ENCODE measurements at places on chromosomes 7 and 10.

- DNase-seq = no peak
Observed at GRCh38 chr7:46294381-46294780, 373.3 kb upstream of the IGFBP3 start.

DNA sequence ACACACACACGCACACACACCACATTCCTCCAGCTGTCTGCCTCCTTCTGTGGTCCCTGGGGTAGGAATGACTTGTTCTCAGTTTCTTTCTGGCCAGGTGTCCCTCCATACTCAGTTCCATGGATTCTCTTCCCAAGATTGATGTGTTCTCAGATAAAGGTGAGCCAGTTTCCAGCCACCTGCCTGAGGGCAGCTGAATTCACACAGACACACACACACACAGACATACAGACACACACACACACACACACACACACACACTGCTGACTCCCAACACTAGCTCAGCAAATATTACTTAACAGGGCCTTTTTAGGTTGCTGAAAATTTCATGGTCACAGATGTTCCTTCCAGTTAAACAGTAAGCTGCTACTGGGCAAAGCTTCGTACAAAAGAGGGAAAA is 45.4 kb upstream of the GDF10 start:
- DNase-seq = no peak

DNA sequence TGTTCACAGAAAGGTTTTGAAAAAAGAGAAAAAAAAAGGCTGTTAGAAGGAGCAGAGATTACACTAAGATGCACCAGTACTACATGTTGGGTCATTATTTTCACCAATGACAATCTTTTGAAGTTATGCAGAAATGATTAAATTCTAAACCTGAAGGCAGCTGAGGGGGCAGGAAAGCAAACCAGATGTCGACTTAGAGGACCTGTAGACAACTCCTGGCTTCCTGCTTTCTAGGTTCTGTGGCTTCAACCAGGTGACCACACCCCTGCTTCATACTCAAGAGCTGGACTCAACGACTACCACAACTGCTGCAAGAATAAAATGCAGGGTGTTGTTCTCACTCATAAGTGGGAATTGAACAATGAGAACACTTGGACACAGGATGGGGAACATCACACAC is 30.0 kb downstream of the MYOF start:
- no peak for DNase-seq

DNA sequence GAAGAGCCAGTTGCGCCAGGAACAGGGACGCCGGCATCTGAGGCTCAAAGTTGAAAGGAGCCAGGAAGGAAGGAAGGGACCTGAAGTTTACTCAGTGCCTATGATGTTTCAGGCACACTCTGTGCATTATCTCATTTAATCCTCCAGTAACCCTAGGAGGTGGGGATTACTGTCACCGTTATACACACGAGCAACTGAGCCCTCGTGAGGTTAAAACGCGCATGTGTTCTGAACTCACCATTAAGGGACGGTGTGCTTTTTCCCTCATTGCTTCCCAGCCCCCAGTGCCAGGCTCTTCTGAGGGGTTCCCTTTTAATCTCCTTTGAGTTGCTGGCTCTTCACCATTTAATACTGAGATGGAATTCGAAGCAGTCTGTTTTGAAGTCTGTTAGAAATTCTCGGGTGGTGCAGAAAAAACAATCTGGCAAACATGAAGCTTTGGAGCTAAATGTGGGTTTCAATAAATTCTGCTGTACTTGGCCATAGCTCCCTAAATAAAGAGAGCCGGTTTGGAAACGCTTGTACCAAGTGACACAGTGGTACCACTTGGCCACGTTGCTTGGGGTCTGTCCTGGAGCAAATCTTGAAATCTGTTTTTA is 102.2 kb downstream of the TAX1BP1 start:
- no peak for DNase-seq

DNA sequence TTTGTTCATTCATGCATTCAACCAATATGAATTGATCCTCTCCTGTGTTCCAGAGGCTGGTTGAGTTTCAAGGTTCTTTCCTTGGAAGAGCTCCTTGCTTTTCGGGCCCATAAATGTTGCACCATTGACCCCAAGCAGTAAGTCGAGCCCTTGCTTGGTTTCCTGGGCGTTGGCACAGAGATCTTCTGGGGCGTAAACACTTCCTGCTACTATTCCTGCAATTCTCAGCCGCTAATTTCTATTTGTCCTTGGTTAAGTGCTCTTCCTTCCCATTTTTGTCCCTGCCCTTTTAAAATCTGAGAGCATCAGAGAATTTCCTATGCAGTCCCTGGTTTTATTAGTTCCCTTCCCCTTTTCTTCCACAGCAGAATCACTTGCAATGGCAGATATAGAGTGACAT is 44.1 kb upstream of the ADRB1 start:
- DNase-seq = no peak

DNA sequence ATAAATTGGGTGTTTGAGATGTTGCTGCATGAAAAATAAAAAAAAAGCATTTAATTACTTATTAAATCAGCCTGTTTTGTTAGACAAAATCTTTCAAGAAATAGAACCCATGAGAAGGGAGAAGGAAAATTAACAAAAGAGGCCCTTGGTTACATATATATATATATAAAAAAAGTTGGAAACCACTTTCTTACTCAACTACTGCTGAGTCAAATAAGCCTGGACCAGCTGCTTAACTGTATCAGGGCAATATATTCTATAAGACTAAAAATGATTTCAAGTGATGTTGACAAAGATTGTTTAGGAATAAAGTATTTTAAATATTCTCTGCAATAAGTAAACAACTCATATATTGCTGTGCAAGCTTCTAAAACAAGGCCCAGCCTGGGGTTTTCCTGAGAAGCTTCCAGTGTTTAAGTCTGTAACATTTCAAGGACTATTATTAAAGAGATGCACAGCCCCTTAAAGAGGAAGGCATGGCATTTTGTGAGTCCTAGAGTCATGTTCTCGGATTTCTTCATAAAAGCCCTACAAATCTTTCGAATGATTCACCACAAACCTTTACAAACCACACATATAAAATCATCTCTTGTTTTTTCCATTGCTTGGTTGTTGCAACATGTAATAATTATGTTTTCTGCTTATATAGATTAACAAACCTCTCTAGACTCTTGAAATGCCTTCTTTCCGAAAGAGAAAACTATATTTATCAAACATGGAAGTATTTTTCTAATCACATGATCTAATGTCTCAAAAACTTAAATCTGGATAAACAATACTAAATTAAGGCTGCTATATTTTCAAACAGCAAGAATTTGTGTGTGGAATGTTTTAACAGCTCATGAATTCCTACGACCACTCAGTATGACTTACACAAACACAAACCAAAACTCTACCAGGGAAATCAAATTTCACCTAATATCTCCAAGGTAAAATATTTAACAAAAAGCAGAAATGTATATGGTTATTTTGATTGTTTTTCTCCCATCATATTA is 14.3 kb downstream of the JAZF1 start:
- DNase-seq = peak; percentile 80

GRCh38 chr10:42981358-42982236 is 95.3 kb upstream of the RET start:
- no peak for DNase-seq

DNA sequence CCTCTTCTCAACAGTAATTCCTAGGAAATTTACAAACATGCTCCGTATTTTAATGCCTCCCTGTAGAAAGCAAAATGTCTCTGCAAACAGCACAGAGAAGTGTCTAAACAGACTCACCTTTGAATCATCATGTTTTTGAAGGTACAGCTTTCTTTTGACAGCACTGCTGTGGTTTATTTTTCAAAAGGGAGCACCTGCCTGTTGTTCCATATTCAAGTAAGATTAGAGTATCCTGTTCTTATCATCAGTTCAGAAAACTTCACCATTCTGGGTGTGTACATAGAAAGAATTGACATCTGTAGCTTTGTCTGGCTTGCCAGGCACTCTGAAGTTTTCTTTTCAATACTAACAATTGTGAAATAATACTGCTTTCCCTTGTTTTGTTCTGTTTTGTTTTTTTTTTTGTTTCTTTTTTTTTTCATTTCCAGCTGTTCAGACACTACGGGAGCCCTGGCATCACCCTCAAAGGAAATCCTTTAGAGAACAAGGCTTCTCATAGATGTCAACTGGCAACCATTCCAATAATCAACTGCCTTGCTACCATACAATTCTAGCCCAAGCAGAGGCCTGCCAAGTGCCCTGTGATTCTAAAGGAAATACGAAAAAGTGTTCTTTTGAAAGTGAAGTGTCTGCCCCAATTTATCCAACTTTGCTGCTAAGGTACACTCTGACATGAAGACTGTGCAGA is 275.9 kb downstream of the PRPF18 start:
- no peak for DNase-seq

- peak; percentile 60 for DNase-seq
Observed at GRCh38 chr10:17910125-17910789, 41.5 kb upstream of the SLC39A12 start.

DNA sequence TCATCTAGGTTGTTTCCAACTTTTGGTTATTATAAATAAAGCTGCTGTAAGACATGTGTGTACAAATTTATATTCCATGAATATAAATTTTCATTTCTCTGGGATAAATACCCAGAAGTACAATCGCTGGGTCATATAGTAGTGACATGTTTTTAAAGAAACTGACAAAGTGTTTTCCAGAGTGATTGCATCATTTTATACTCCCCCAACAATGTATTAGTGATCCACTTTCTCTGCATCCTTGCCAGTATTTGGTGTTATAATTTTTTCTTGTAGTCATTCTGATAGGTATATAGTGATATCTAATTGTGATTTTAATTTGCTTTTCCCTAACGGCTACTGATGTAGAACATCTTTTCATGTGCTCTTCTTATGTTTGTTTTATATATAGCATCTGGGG is 27.0 kb upstream of the ARHGAP21 start:
- no peak for DNase-seq

GRCh38 chr7:151086802-151087244 is 548 bp downstream of the AGAP3 start:
- peak; percentile 36 for DNase-seq

- DNase-seq = no peak
Observed at GRCh38 chr7:99038086-99038855, 105.6 kb downstream of the SMURF1 start.

Data from HFFc6 (cell line).